ENCODE measurements at places on chromosomes 4 and X.

DNA sequence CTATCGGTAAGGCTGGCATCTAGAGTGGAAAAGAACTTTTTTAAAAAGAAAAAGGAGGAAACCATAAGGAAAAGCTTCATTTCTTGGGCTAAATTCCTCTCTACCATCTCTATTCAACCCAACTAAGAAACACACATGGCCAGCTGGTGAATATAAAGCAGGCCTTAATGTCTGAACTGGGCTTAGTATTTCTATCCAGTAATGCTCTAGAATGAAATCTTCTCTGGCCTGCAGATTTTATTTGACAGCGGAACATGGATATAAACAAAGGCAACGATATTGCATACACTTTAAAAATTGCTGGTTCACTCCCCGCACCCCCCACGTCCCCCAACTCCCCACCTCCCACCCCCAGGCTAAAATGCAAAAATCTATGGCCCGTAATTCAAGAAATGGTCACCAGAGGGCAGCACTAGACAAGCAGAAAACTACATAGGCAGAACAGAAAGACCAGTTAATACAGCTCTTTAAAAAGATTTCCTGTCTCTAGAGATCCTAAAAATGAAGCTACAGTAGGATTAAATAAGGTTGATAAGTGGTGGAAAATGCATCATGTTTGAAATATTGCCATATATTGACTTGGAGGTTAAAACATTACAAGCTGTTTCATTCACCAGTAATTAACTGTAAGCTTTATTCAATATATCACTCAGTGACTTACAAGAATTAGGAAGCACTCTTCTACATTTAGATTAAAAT, 155.2 kb upstream of the GALNT7 start:
- DNase-seq: peak; percentile 41

GRCh38 chr4:16969696-16970135, 71.3 kb upstream of the LDB2 start:
- DNase-seq: peak; percentile 49

DNA sequence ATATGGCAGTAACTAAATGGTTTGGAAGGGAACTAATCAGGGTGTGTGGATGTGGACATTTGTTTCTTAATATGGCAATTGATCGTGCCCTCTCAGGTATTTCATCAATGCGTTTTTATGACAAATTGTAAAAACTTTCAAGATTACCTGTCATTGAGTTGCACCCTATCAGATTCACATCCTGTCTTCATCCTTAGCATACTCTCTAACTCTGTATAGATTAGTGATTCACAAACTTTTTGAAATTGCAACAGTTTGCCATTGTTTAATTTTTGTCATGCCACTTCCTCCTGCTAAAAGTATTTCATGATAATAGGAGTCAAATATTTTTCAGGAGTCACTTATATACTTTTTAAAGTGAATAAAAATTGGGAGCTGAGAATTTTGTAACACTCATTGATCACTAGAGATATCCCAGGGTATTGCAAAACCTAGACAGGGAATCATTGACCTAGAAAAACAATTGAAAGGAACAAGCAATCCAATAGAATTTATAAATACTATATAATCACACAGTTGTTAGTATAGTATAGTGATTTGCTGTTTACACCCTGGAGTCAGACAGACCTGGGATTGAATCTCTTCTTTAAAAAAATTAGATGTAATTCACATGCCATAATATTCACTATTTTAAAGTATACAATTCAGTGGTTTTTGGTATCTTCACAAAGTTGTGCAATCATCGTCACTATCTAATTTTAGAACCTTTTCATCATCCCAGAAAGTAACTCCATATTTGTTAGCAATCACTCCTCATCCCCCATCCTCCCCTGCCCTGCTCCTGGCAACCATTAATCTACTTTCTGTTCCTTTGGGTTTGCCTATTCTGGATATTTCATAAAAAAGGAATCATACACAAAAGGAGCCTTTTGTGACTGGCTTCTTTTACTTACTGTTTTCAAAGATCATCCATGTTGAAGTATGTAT, 8.9 kb downstream of the MID2 start:
- no peak for DNase-seq

- no peak for DNase-seq
Observed at GRCh38 chr4:158102904-158103303, 69.9 kb downstream of the GASK1B start.

DNA sequence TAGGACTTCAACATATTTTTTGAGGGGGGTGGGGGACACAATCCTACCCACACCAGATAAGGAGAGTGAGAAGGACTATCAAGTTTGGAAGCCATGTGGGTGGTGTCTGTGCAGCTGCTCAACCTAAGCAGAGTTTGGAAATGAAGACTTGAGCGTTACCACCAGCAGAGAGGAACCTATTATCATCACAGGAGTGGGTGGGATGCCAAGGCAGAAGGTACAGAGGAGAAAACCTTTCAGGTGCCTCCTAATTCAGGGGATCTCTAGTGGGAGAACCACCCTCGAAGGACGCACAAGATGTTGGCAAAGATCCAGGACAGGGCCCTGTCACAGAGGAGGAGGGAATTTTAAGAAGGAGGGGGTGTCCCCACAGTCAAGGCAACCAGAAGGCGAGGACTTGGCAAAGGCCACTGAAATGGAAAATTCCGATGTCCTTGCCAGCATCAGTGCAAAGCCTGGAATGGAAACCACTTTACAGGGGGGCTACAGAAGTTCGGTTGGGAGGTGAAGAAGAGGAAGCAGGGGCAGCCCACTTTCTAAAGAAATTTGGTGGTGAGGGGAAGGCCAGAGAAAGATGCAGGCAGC, 8.4 kb upstream of the GPM6B start:
- no peak for DNase-seq

DNA sequence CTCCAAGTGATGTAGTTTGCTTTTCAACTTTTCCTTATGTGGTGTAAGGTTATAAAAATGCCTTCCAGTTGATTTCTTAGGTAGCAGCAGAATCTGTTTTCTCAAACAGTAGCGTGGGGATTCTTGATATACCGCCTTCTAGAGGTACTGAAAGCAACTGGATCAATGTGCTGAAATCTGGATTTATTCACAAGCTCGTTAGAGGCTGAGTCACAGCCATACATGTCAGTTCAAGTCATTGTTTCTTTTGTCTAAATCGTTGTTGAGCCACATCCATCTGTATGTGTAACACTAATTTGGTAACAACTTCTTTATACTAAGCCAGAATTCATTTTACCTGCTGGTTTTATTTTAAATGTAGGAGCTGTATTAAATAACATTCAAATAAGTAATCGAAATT, 200.0 kb upstream of the MAD2L1 start:
- DNase-seq: no peak

DNA sequence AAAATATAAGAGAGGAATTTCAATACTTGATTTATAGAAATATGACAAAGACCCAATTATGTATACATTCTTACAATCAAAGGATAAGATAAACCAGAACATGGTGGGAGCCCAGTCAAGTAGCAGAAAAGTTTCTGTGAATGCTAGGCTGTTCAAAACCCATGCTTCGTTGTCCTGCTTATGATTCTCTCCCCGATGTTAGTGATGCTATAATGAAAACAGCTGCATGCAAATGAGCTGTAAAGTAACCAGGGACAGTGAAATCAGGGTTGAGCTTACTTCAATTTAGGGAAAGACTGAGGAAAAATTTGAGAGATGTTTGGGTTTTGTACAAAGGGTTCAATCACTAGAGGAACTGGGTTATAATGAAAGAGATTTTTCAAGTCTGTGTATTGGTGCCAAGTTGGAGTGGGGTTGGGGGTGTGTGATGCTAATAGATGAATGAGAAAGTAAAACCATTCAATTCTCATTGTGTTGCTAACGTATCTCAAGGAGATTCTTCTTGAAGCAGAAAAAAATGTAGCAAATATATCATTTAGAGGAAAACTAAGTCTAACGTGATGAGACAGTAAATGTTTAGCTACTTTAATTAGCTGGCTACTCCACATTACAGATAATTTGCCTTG, 59.3 kb upstream of the PPP1R2C start:
- DNase-seq: no peak

- no peak for DNase-seq
Observed at GRCh38 chr4:101843054-101843453, 52.5 kb downstream of the BANK1 start.

DNA sequence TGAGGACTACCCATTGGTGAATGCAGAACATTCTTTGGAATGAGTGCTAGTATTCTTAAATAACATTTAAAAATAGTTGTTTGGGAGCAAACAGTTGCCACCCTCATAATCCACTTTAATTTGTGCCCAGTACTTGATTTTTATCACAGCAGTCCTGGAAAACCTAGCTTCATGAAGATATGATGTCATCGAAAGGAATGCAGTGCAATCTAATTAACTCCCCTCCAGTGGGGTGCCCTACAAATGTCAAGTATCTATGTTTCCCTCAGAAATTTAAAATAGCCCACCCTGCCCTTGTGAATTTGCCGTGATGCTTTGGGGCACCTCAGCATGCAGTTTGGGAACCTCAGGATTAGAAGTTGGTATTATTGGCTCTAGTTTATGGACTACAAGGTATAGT, 5.4 kb downstream of the RAB9A start:
- no peak for DNase-seq

DNA sequence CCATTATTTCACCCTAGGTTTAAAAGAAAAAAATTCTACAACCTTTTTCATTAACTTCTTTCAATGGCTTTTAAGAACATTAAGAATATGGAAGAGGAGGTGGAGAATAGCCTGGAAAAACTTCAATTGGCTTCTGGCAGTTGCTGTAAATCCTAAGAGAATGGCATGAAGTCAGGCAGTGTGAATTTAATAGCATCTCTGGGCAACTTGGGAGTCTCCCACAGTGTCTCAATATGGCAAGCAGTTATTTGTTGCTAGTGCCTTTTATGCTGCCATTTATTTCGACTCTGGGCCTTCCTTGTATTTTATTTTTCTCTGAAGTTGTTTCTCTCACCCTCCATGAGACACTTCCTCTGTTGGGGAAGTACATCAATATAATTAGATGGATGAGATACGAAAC, 322.1 kb downstream of the CBLL2 start:
- DNase-seq: no peak

GRCh38 chr4:4578981-4579380, 37.1 kb upstream of the STX18 start:
- DNase-seq: no peak

DNA sequence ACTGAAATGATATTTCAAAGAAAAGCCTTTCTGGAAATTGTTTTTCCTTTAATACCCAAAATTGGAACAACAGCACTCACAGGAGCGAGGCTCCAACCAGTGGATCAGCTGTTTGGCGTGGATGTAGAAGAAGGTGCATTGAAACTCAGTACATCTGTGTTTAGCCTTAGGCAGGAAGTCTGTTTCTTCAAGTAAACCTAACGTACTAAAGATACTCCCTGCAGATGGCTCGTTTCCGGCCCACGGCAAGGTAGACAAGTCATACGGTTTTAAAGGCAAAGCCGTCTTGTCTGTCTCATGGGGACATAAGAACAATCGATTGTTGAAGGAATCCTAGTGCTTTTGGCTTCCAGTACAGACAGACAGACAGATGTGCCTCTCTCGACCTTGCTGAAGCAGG, 50.0 kb upstream of the CLCN4 start:
- DNase-seq: no peak

- no peak for DNase-seq
Observed at GRCh38 chr4:37567836-37568235, 118.3 kb downstream of the RELL1 start.

GRCh38 chrX:71545364-71545763, 12.5 kb downstream of the OGT start:
- DNase-seq: no peak

- DNase-seq: no peak
Observed at GRCh38 chr4:7477695-7478094, 43.0 kb upstream of the PSAPL1 start.

- DNase-seq: peak; percentile 37
Observed at GRCh38 chr4:71607780-71608677, 175.8 kb downstream of the GC start.

GRCh38 chrX:1500701-1501624, 36.0 kb downstream of the P2RY8 start:
- DNase-seq: no peak

GRCh38 chr4:51842167-51842553, 793 bp upstream of the DCUN1D4 start:
- no peak for DNase-seq

- no peak for DNase-seq
Observed at GRCh38 chrX:4249401-4249800, 536.0 kb upstream of the PRKX start.

DNA sequence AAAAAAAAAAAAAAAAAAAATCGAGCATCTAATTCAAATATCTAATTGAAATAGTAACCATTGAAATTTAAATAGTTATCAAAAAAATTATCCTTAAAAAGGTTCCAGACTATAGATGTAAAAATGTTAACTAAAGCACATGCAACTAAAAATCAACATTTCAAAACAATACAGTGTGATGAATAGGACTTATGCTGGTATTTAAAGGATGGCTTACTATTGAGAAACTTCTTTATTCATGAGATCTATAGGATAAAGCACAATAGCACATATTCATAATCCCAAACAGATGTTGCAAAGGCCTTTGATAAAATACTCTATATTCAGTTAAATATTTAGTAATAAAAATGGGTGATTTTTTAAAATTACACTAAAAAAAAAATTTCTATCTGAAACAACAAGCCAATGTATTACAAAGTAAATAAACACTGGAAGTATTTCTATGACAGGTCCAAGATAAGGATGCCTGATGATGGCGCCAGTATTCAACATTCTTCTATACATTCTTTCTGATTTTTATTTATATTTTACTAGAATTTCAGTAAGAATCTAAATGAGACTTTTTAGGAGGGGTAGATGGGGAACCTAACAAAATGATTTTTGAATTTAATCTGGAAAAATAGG, 26.3 kb downstream of the DCLK2 start:
- DNase-seq: no peak

DNA sequence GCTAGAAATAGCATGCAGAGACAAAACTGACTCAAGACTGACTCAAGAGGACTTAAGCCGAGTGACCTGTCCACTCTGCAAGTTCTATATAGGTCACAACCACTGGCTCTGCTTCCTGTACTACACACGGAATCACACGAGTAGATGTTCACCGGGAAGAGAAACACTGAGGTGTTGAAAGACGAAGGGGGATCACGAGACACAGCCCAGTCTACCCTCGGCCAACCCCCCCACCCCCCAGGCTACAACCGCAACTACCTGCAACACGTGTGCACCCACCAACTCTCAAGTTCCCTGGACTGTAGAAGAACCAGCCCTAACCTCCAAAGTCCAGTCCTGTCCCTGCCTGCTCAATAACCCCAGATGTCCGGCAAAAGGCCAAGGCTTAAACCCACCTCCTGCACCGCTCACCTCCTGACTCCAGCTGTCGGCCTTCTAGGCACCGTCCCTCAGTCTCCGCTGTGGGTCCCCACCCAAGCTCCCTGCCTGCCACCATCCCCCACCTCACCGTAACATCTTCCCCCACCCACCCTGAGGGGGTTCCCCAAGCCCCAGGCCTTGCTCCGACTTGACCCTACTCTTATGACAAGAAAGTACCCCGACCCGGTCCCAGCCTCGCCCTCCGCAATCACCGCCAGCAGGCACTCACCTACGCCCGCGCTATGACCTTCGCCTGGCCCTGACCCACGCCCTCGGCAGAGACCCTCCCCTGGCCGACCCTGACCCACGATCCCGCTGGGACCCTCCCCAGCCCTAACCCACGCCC, 739 bp downstream of the GAK start:
- DNase-seq: no peak
